ENCODE measurements at places on chromosomes 3 and 15.
A peak's percentile ranks its signal among the peaks of the same experiment; 100 is the strongest.

GRCh38 chr3:107496855-107497254 is 25.9 kb upstream of the BBX start:
- no peak for DNase-seq

DNA sequence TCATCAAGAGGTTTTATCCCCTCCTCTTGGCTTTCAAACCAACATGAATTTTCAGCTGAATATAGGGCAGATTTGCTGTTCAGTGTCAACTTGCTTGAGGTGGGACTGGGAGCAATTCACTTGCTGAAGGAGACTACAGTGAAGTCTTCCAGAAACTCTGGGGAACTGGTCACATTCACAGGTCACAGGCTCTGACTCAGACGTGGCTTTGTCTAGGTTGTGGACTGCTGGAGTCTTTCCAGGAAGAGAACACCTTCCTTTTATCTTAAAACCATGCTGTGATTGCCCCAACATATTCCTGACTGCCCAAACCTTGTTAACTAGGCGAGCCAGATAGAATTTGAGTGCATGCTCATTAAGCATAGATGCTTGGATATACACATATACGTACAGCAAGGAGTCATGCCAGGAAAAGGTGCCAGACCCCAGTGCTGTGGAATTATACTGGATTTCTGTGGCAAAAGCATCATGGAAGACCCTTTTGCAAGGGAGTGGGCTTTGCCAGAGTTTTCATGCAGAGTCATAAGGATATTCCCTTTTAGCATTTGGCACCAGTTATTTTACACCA is 399.1 kb upstream of the TBL1XR1 start:
- DNase-seq, result no peak

GRCh38 chr15:48720646-48721045 is 75.1 kb upstream of the FBN1 start:
- peak; percentile 7 for DNase-seq

DNA sequence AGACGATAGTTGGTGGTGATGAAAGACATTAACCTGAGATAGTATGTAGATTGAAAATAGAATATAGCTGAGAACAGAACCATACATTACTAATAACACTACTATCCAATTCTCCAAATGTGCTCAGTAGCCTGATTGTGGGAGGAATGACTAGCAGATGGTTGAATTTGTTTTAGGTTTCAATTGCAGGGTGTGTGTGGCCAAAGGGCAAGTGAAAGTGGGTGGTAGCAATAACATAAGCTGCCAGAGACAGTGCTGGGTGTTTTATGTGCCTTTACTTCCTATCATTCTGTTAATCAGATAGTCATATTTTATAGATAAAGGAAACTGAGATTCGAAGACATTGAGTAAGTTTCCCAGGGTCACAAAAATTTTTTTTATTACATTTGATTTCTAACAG is 249.5 kb upstream of the ARL6 start:
- no peak for DNase-seq

GRCh38 chr3:145519398-145520047 is 641.5 kb downstream of the PLOD2 start:
- DNase-seq, result no peak

DNA sequence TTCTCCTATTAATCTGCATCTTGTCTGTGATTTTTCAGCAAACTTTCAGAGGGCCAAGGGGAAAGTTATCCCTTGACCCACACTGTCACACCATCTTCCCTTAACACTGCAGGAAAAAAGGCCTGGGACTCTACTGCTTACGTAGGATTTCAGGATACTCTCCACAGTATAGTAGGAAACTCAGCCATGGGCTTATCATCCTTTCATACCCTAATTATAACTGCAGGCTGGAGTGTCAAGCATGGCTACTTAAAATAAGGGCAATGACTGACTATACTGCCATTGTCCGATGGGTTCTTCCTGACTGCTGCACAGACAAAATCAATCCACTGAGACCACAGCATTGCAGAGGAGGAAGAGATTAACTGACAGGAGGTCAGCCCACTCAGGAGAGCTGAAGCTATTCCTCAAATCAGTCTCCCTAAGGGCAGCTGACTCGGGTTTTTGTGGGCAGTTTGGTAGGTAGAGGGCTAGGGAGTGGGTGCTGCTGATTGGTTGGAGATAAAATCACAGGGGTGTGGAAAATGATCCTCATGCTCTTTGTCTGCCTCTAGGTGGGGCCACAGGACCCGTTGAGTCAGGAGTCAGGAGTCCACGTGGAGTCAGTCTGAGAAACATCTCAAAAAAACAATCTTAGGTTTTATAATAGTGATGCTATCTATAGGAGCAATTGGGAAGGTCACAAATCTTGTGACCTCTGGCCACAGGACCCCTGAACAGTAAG is 118.2 kb upstream of the STRIT1 start:
- DNase-seq, result no peak

- DNase-seq, result peak; percentile 37
Observed at GRCh38 chr15:90099868-90100831, 2.1 kb downstream of the IDH2 start.

DNA sequence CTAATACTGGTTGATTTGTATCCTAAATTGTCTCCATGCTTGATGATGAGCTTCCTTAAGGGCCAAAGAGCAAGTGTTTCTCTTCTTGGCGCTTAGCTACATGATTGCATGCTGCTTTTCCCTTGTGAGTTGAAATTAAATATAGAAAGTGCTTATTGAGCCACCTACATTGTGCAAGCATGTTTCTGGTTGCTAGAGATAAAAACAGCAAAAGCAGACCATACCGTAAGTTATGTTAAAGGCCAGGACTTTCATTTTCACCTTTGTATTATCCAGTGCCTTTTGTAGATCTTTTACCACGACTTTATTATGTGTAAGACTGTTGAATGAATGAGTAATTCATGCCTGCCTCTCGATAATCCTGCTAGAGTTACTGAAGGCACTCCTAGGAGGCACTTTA is 41.9 kb upstream of the CCNB2 start:
- peak; percentile 14 for DNase-seq

- no peak for DNase-seq
Observed at GRCh38 chr3:13660042-13660874, 111.3 kb downstream of the FBLN2 start.

DNA sequence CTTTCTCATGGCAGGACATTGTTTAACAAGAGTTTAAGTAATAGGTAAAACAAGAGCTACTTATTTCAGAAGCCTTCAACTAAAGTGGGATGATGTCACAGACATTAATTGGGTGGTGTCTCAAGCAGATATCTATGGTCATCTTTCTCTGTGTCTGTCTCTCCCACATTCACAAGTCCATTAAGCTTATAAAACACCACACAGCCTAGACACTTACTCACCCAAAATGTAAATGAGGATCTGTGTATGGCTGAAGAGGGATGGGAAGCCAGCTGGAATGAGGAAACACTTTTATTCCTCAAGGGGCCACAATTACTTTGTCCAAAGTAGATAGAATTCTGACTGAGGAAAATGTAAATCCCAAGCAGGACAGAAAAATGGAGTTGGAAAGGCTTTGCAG is 183.8 kb downstream of the THRB start:
- no peak for DNase-seq

DNA sequence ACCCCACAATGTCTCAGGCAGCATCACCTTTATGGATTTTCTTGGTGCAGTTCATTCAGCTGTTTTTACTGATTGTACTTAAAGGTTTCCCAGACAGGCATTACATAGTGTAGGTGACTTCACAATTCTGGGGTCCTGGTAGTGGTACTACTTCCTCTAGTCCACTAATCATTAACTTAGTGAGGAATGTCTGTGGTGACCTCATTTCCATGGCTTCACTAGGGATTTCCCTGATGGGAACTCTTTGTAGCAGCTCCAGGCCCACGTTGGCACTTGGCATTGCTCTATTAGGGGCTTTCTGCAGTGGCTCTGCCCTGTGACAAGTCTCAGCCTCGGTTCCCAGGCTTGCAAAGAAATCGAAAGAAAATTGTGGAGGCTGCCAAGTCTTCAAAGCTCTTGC is 48.1 kb upstream of the NPAP1 start:
- no peak for DNase-seq

GRCh38 chr15:26038693-26039092 is 175.6 kb upstream of the ATP10A start:
- no peak for DNase-seq

DNA sequence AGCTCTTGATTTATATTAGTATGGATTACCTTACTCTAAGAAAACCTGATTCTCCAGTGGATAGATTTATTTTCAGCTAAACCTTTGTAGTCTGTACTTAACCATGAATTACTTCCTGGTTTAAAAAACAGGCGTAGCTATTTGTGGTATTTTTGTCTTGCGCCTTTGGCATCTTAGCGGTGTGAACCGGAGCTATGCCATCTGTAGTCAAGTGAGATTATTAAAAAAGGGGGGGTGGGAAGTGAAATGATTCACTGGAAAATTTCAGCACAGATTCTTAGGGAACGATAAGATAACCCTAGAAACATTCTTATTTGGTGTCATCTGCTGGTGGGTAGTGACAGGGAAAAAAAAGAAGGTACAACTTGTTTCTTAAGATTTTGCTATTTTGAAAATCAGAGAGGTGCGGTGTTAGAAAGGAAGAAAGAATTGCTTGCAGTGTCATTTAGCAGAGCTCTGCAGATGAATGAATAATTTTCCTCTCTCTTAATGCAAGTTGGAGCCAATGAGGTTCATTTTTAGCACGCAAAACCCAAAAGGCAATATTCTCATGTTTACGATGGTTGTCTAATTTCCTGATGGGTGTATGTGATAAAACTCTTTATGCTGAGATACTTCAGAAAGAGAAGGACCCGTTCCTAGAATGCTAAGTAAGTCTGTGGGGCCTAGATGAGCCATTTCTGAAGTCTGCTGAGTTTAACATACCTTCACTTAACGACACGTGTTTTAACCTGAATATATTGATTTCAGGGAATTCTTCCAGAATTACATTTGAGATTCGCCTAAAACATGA is 44.0 kb downstream of the PSMD6 start:
- DNase-seq, result peak; percentile 47

- DNase-seq, result peak; percentile 16
Observed at GRCh38 chr3:197791892-197792647, 1.0 kb downstream of the LRCH3 start.

GRCh38 chr3:141421639-141422319 is 53.5 kb downstream of the ZBTB38 start:
- DNase-seq, result no peak

- no peak for DNase-seq
Observed at GRCh38 chr15:99966815-99967214, 233.6 kb upstream of the LYSMD4 start.

GRCh38 chr15:25787381-25787780 is 75.7 kb downstream of the ATP10A start:
- DNase-seq, result no peak

- no peak for DNase-seq
Observed at GRCh38 chr3:155835341-155836071, 18.7 kb downstream of the SLC33A1 start.

DNA sequence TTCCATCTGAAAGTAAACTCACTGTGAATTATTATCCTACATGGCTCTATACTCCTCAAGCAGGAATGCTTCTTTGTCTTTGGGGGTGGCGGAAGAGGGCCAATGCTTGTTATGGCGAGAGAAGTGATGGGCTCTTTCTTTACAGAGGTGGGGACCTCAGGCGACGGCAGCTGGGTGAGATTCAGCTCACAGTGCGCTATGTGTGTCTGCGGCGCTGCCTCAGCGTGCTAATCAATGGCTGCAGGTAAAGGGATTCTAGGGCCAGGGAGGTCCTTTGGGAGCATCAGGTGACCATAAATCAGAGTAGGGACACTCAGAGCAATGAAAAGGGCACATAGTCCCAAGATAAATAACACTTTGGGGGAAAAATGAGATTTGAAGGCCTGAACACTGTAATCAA is 39.0 kb downstream of the ESYT3 start:
- no peak for DNase-seq

GRCh38 chr15:43541785-43542184 is 24.4 kb downstream of the MAP1A start:
- peak; percentile 8 for DNase-seq

- DNase-seq, result no peak
Observed at GRCh38 chr15:72313448-72313840, 6.5 kb downstream of the CELF6 start.

DNA sequence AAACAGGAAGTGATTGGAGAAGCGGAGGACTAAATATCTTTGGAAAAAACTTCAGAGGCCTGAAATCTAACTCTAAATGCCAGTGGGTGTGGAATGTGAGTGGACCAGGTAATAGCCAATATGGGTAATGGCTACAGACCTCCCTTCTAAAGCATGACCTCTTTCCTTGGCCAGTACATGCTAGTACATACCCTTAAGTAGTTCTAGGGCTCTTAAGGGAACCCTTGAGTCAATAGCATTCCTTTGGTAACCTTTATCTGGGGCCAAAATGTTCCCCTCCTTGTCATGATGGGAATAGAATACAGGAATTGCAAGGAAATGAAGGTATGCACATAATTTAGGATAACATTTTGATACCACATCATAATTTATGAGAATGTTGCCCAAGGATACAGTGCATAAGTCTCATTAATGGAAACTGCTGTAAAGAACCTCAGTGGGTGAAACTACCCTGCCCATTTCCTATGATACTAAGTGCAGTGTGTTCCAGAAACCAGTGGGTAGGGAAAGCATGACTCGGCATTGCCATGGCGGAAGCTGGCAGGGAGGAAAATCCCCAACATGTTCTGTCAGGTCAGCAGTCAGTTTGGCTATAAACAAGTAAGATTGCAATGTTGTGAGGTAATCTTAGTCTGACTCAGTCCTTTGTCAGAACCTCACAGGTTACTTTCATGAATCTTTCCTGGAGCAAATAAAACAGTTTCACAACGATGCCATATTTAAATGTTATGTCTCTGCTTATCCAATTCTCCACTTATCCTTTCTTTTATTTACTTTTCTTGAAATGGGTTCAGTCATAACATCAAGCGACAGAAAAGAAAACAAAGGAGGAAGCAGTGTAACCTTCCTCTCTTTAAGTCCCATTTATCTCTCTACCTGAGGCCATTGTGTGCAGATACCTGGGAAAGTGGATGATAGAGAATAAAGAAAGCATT is 23.5 kb upstream of the RAP2B start:
- DNase-seq, result peak; percentile 88

DNA sequence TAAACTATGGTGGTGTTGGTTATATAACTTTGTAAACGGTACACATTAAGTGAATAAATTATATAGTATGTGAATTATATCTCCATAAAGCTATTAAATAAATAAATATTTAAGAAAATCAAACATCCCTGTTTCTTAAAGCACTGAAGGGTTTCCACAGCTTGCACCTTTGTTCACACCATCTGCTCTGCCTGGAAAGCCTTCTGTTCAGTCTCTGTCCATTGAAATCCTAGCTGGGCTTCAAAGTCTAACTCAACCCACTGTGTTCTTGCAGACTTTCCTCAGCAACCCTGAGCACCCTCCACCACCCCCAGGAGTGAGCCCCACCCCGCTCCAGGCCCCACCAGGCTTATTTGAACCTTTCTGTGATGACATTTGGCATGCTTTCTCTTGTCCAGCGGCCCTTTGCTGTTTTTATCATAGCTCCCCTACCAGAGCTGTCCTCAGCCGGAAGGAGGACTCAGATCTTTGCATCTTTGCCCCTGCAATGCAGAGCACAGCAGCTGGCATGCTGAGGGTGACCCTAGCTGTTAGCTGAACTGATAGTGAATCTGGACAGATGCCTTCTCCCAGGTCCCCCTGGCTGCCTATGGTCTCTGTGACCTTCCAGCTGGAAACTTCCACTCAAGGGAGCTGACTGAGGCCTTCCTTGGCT is 105.2 kb downstream of the DAPK2 start:
- no peak for DNase-seq

- DNase-seq, result peak; percentile 21
Observed at GRCh38 chr15:77371850-77372563, 47.9 kb downstream of the PEAK1 start.

Measured in suppressor macrophage (primary cell).